Activated CD4-positive, alpha-beta T cell treated with anti-CD3 and anti-CD28 coated beads for 24 hours (primary cell): ENCODE measurements at places on chromosomes 6 and 20.

GRCh38 chr6:138736640-138737039, 36.9 kb upstream of the CCDC28A start:
- no peak for DNase-seq

DNA sequence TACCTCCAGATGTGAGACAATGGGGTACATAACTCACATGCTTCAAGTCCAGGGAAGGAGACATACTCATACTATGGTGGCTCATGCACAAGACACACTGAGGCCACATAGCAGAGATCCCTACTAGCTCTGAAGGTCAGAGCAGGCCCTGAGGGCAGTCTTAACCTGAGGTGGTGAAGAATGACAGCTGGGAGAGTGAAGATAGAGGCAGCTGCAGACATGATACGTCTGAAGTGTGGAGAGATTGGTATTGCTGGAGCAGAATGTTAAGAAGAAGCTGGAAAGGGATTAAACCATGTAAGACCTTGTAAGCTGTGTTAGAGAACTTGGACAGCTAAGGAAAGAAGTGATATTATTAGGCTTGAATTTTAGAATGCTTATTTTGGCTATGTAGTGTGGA, 32.9 kb downstream of the PGM3 start:
- no peak for DNase-seq

DNA sequence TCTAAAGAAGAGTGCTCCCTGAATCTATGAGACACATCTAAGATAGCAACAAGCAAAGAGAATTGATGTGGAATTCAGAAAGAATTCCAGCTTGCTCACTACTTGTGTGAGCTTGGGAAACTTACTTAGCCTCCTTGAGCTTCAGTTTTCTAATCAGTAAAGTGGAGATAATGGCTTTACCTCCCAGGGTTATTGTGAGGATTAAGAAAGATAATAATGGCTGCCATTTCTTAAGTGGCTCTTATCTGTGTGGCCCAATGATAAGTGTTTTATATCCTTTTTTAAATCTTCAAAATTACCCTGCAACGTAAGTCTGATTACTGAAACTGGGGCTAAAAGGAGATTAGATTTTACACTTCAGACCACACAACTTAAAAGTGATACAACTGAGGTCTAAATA, 418.5 kb downstream of the LMBRD1 start:
- DNase-seq: no peak

DNA sequence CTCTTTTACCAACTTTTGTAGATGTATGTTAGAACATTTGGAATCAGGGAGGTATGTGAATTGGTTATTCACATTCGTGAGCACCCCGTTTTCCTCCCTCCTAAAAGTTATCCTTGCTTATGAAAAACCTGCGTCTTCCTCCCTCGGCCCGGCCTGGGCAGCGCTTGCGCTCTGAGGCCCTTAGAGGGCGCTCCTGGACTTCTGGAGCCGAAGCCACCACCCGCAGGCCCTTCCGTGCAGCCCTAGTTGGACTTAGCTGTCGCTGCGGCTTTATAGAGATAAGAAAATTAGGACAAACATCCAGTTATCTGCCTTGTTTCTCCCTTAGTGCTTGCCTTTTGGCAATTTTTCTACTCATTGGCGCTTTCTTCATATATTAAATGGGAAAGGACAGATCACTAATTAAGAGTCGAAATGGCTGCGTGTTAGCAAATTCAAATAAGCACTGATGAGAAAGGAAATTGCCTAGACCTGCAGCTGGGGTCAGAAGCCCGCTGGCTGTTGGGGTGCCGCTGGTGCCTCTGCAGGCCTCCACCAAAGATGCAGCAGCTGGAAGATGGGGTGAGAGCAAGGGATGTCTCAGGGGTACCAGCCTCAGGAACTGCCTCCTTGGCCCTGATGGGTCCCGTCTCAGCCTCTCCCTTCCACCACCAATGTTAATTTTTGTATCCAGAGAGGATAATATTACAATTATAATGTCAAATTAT, 5.2 kb downstream of the FNDC1 start:
- peak; percentile 49 for DNase-seq

DNA sequence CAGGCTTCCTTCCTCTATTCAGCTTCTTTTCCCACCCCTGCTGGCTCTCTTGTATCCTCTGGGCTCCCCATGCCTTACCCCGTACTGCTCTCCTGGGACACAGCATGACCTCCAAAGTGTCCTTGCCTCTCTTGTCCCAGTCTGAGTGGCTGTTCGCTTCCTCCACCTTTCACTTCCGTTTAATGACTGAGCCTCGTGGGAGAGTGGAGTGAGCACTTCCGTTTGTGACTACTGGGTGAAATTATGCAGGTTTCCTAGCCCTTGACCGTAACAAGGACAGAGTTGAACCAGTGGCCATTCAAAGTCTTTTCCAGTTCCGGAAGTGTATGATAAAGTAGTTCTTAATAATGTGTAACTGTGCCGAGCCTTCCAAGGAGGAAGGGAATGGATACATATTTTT, 109.2 kb downstream of the ARID1B start:
- no peak for DNase-seq
